ENCODE measurements at places on chromosomes 1 and 21. TPM values are rescaled to one million over a fixed set of nuclear protein-coding genes. Genes with fewer than 3 reads are reported as not detected.

The WDTC1 gene
- 30.4 TPM for total RNA-seq

The HSD3B2 gene
- total RNA-seq: not detected

The ATAD3C gene
- total RNA-seq: not detected

The CELA2A gene
- total RNA-seq: not detected

The UHMK1 gene
- 81.3 TPM for total RNA-seq
